ENCODE measurements at places on chromosomes 7 and 10.

- H3K4me1 ChIP-seq: peaks cover 19% of the 10 kb centered on the region
- no peaks in the 10 kb centered on the region for H3K36me3 ChIP-seq
- DNase-seq: no peak
- H3K27me3 ChIP-seq: no peaks in the 10 kb centered on the region
- H3K4me3 ChIP-seq: no peak overlapping the region
Measured at GRCh38 chr7:44894888-44895580, 9.7 kb upstream of the PURB start.

DNA sequence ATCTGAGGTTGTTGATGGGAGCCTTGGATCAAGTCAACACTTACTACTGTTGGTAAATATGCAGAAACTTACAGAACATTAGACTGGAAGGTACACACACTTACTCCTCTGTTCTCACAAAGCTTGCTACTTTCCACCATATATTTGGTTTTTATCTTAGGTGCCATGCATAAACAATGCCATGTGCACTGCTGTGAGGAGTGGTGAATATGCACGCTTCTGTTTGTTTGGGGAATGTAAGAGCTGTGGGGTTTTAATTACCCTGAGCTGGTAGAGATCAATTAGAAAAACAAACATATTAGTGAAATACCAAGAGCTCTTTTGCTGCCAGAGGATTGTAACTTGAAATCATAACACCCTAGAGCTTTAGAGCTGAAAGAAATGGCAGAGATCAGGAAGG is 79.8 kb upstream of the ARID5B start:
- H3K27ac ChIP-seq: no peak overlapping the region
- DNase-seq: no peak
- no peaks in the 10 kb centered on the region for H3K27me3 ChIP-seq
- no peaks in the 10 kb centered on the region for H3K4me1 ChIP-seq

GRCh38 chr7:2163600-2164555 is 68.9 kb downstream of the MAD1L1 start:
- no peaks in the 10 kb centered on the region for H3K4me1 ChIP-seq
- no peak overlapping the region for H3K27ac ChIP-seq
- no peaks in the 10 kb centered on the region for H3K27me3 ChIP-seq
- H3K36me3 ChIP-seq: no peaks in the 10 kb centered on the region

DNA sequence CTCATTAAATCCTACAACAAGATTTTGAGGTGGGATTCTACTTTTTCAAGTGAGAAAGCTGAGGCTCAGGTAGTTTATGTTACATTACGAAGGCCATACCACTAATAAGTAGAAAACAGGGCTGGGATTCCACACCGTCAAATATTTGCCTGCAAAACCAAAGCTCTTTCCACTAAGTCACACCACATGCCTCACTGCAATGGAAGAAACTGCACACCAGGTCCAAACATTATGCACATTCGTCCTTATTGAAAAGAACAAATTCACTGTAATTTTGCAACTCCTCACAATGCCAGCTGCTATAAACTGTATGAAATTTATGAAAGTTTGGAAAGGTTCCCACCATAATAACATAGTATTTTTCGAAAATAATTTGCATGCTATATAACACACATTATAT is 66.5 kb downstream of the DGKB start:
- no peak overlapping the region for H3K27ac ChIP-seq
- DNase-seq: no peak
- H3K27me3 ChIP-seq: no peaks in the 10 kb centered on the region
- no peak overlapping the region for H3K4me3 ChIP-seq

- peak overlapping the region; percentile 21 for H3K27ac ChIP-seq
- H3K36me3 ChIP-seq: no peaks in the 10 kb centered on the region
- H3K27me3 ChIP-seq: no peaks in the 10 kb centered on the region
- peak; percentile 10 for DNase-seq
- no peak overlapping the region for H3K4me3 ChIP-seq
Measured at GRCh38 chr7:142685877-142686508, 63.3 kb upstream of the PRSS1 start.

GRCh38 chr7:43038254-43038653 is 74.2 kb upstream of the HECW1 start:
- no peaks in the 10 kb centered on the region for H3K4me1 ChIP-seq
- H3K27ac ChIP-seq: no peak overlapping the region
- DNase-seq: no peak
- no peaks in the 10 kb centered on the region for H3K36me3 ChIP-seq

DNA sequence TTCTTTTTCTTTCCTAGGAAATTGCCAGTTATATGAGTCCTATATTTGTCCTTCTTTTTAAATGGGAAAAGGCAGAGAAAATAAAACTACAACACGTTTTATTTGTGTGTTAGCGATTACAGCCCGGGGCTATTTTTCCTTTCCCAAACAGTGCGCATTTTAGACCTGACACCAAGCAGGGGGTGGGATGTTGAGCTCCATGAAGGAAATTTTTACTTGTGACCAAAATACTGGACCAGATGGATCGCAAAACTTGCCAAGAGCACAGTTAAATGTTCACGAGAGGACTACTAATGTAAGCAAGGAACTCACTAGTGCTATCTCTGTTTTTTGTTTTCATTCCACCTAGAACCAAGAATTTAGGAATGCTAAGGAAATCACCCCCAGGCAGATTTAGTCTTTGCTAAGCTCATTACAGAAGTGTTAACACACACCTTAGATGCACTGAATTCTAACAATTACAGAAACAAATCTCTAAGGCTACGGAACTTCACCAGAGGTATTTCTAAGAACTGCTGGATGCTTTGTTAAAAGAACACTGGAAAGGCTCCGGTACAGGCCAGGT is 114.8 kb downstream of the JAZF1 start:
- no peaks in the 10 kb centered on the region for H3K27me3 ChIP-seq
- H3K36me3 ChIP-seq: no peaks in the 10 kb centered on the region
- H3K4me1 ChIP-seq: no peaks in the 10 kb centered on the region
- no peak for DNase-seq

DNA sequence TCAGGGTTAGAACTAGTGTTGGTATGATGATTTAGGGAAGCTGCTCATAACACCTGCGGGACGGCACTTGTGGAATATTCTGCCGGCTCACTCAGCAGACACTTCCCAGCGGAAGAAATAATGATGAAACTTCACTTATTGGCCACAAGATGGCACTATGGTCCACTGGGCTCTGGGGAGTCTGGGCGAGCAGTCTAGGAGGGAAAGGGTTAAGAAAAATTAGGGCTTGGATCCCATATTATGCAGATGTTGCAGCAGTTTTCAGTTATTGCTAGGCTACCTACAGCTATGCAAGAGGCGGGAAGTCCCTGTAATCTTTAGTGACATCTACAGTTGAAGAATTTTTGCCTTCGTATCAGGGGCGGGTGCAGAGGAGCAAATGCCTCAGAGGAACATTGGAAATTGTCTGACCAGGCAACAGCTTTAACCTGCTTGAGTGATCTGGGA is 238.7 kb upstream of the PRSS58 start:
- no peaks in the 10 kb centered on the region for H3K36me3 ChIP-seq
- peak overlapping the region; percentile 30 for H3K4me3 ChIP-seq
- no peaks in the 10 kb centered on the region for H3K27me3 ChIP-seq
- H3K27ac ChIP-seq: peak overlapping the region; percentile 64
- DNase-seq: no peak

GRCh38 chr7:45863715-45864114 is 9.2 kb downstream of the CCDC201 start:
- H3K4me3 ChIP-seq: no peak overlapping the region
- H3K27ac ChIP-seq: no peak overlapping the region
- H3K27me3 ChIP-seq: no peaks in the 10 kb centered on the region
- no peaks in the 10 kb centered on the region for H3K4me1 ChIP-seq
- H3K36me3 ChIP-seq: no peaks in the 10 kb centered on the region

- DNase-seq: no peak
- H3K36me3 ChIP-seq: no peaks in the 10 kb centered on the region
- H3K4me1 ChIP-seq: peaks cover 24% of the 10 kb centered on the region
- no peak overlapping the region for H3K27ac ChIP-seq
- no peak overlapping the region for H3K4me3 ChIP-seq
Measured at GRCh38 chr7:151411551-151411950, 1.7 kb upstream of the WDR86 start.

DNA sequence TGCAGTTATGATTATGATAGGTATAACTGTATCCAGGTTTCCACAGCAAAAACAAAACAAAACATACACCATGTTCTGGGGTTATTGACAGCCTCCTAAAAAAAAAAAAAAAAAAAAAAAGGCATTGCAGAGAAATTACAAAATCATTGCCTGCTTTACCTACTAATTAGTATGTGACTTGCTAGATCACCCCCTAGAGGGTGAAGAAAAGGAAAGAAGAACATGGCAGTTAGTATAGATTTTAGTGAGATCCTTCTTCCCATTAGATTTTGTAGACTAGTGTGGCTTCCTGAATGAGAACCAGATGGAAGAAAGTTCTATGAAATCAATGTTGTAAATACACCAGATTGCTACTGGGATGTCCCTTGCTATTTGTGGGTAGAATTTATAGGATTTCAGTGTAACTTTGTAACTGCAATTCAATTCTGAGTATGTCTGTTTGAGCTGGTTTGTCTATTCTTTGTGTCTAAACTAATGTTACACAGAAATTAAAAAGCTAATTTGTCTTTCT is 24.0 kb upstream of the AGBL3 start:
- no peak overlapping the region for H3K27ac ChIP-seq
- no peaks in the 10 kb centered on the region for H3K4me1 ChIP-seq
- DNase-seq: no peak
- H3K4me3 ChIP-seq: no peak overlapping the region
- H3K27me3 ChIP-seq: no peaks in the 10 kb centered on the region

Measured in naive thymus-derived CD4-positive, alpha-beta T cell (primary cell).